ENCODE measurements at places on chromosomes 12 and 14. TPM values are rescaled to one million over a fixed set of nuclear protein-coding genes. Genes with fewer than 3 reads are reported as not detected.

CLEC4D gene
- not detected for total RNA-seq

KRT78 gene
- total RNA-seq, result not detected

TAS2R14 gene
- 7.2 TPM for total RNA-seq

IL23A gene
- total RNA-seq, result not detected

UNC119B gene
- total RNA-seq, result 24.5 TPM

SLC8A3 gene
- under 0.01 TPM for total RNA-seq

RERG gene
- total RNA-seq, result not detected

SLC38A6 gene
- 112 TPM for total RNA-seq

DNA sequence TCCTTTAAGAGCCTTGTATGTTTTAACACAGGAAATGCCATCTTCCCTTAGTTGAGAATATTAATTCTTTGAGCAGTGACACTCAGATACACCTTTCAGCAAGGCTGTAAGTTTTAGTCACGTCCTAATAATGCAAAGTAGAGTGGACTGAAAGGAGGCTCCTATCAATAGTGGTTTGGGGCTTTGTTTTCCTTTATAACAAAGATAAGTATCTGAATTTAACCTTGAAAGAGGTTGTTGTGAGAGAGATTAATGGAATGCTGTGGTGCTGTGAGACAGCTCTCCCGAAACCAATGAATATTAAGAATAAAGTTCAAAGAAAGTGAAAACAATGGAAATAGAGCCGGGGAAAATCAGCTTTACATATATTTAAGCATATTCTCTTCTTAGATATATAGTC is 259.6 kb downstream of the ERC1 start:
- no peak for DNase-seq

GRCh38 chr12:29589286-29589820 is 91.9 kb upstream of the OVCH1 start:
- no peak for DNase-seq

DNA sequence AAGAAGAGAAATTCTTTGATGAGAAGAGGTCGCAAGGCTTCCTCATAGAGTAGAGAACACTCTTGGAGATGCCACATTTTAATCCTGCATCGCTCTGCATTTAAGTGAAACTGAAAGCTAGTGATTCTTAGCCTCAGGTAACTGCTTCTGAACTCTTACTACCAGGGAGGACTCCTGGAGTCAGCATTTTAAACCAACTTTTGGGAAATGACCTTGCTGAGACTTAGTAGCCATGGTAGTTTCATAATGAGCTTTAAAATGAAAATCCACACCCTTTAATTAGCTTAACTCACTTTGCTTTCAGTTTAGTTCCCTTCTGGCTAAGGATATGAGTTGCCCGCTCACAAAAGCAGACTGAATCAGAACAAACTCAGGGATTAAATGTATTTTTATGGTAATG is 80.3 kb downstream of the SYNE2 start:
- no peak for DNase-seq

- peak; percentile 73 for DNase-seq
Observed at GRCh38 chr12:47303207-47303606, 223.4 kb upstream of the AMIGO2 start.

- DNase-seq, result peak; percentile 90
Observed at GRCh38 chr14:22386924-22387775, 201.9 kb downstream of the DAD1 start.

DNA sequence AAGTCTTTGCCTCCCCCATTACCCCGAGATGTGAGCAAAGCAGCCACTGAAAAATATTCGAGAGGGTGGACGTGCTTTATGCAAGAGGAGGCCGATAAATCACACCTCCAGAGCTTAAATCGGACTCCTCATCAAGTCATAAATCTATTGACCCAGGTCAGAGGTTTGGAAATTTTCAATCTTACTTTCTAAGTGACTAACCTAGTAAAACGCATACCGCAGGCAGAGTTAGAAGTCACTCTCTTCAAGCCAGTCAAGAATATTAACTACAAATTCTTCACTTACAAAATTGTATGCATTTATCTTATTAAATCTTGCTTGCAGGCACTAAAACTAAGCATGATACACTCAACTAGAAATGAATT is 34.9 kb downstream of the GPHB5 start:
- DNase-seq, result no peak

DNA sequence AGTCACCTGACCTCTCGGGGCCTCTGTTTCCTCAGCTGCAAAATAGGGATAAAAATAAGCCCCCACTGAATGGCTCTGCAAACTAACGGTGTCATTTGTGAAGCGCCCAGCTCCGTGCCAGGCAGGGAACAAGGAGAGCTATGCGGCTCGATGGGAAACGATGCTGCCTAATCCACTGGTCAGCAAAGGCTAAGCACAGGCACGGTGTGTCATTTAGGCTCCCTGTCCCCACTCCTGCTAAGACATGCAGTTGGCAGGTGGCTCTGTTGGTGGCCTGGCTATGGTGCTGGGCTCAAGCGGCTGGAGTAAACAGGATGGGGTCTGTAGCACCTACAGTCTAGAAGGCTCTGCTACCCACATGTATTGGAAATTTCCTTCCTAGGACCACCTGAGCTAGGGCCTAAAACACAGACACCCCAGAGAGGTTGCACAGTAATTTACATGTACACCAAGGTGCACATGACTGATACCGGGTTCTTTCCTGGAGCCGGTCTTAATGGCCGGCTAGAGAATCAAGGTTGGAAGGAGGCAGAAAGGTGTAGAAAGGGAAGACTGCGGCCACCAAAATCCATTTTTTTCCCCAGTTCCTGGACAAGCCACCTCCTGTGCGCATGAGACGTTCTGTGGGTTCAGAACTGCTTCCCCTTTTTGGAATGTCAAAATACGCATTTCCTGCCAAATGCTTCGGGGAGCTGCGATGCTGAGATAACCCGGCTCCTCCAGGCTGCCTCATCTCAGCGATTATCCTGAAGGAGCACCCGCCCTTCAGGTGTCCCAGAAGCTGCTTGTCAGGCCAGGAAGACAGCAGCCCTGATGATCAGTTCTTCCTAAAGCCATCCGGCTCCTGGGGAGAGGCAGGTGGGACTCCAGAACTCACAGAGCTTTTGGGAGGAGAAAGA is 1.0 kb downstream of the CACNA2D4 start:
- peak; percentile 49 for DNase-seq

DNA sequence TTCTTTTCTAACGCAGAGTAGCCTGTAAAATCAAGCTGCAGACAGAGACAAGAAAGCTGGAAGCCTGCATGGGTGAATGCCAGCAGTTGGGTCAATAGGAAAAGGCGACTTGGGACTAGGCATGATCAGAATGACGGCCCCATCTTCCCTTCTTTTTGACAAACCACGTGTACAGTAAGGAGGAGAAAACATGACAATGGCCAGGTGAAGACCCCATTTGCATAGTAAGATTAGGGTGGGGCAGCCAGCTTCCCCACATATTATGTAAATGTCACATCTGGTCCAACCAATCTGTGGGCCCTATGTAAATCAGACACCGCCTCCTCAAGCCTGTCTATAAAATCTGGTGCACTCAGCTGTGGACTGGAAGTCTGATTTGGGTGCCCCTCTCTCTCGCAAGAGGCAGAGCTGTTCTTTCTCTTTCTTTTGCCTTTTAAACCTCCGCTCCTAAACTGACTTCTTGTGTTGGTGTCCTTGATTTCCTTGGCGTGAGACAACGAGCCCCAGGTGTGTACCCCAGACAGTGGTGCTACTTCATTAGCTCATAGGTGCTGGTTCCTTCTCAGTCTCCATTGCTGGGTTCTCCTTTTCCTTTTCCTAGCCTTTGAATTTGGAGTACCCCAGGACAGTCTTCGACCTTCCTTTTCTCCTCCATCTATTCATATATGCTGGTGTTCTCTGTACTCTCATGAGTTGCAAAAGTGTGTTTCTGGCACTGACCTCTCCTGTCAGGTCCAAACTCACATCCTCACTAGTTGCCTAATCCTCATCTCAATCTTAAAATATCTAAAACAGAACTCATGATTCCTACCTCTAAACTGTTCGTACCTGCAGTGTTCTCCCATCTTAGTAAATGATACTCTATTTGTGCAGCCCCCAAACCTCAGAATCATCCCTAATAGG is 9.4 kb upstream of the DHRS7 start:
- peak; percentile 11 for DNase-seq

DNA sequence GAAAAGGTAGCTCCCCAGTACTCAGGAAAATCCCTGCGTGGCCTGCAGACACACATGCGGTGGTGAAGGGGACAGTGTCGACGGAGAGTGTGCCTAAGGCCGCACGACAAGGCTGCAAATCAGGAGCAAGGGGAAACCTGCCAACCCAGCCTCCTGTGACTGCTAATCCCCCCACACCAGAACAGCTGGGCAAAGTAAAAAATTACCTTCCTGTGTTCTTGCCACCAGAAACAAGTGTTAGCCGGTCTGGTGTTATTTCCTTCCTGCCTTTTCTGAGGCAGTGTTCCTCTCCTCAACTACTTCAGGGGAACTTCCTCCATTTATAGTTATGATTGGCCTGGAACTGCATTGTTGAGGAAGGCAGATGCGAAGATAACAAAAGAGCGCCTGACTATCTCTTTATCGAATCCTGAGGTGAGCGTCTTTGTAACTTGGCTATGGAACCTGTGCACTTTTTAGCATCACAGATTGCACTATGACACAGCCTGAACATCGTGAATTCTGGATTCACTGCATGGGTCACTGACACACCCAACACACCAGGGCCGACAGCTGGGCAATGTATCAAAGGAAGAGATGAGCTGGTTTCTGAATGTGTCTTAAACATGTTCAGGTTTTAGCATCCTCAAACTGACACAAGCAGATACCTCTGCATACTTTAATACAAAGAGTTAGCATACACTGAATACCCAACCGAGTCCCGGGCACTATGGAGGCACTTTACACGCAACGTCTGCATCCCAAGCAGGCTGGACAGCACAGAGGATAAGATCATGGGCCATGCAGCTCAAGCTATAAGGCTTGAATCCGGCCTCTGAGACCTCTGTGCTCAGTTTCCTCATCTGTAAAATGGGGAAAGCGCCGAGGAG is 28.9 kb downstream of the SLC15A4 start:
- DNase-seq, result no peak

GRCh38 chr14:43789458-43789857 is 717.6 kb downstream of the FSCB start:
- no peak for DNase-seq

DNA sequence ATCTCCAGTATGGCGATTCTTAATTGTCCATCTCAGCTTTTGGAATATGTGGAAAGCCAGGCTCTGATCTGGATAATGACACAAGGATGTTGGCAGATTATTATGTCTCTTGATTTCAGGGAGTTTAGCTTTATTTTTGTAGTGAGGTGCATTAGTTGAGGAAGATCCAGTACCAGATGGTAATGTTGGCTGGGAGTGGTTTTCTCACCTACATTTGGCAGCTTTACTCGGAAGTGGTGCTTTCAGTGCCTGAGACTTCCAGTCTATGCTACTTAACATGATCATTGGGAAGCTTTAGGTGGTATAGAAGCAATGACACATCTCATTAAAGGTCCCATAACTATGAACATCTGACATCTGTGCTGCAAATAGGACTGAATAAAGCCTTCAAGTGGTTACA is 7.5 kb downstream of the SLC15A5 start:
- DNase-seq, result no peak

- DNase-seq, result no peak
Observed at GRCh38 chr12:1053690-1054089, 62.7 kb downstream of the ERC1 start.

GRCh38 chr12:6058481-6059161 is 65.8 kb downstream of the VWF start:
- peak; percentile 53 for DNase-seq

DNA sequence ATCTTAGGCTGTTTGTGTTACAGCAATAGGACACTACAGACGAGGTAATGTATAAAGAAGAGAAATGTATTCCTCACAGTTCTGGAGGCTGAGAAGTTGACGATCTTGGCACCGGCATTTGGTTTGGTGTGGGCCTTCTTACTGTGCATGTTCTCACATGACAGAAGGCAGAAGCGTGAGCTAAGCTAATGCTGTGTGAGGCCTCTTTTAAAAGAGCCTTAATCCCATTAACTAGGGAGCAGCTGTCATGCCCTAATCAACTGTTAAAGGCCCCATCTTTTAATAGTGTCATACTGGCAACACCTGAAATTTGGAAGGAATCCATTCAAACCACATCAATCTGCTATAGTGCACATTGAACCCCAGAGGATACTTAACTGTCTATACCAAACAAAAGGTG is 992.9 kb downstream of the GALC start:
- no peak for DNase-seq

DNA sequence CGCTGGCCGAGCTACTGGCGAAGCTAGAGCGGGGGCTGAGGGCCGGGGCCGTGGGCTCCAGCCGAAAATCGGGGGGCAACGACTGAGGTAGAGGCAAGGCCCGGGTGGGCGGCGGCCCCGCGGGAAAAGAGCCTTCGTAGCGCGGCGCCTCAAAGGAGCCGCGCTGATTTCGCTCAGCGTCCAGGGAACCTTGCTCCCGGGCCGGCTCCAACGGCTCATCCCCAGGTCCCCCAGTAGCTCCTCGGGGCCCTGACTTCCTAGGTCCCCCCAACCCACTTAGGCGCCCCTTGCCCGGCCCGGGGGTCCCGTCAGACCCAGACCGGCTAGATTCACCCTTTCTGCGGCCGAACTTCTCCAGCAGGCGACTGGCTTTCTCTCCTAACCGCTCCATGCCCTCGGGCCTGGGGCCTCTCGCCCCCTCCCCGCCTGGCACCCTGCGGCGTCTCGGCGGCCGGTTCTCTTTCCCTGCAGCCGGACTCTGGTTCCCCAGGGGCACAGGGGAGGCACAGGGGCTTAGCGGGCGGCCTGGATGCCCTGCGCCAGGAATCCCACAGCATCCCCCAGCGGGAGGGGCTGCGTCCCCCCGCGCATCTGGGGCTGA is 375 bp downstream of the AJUBA start:
- DNase-seq, result peak; percentile 69

- no peak for DNase-seq
Observed at GRCh38 chr14:38254571-38255407, 1.1 kb downstream of the CLEC14A start.

- DNase-seq, result no peak
Observed at GRCh38 chr12:130132831-130133511, 29.3 kb upstream of the FZD10 start.

- DNase-seq, result no peak
Observed at GRCh38 chr12:15687583-15687982, 101.6 kb downstream of the EPS8 start.

DNA sequence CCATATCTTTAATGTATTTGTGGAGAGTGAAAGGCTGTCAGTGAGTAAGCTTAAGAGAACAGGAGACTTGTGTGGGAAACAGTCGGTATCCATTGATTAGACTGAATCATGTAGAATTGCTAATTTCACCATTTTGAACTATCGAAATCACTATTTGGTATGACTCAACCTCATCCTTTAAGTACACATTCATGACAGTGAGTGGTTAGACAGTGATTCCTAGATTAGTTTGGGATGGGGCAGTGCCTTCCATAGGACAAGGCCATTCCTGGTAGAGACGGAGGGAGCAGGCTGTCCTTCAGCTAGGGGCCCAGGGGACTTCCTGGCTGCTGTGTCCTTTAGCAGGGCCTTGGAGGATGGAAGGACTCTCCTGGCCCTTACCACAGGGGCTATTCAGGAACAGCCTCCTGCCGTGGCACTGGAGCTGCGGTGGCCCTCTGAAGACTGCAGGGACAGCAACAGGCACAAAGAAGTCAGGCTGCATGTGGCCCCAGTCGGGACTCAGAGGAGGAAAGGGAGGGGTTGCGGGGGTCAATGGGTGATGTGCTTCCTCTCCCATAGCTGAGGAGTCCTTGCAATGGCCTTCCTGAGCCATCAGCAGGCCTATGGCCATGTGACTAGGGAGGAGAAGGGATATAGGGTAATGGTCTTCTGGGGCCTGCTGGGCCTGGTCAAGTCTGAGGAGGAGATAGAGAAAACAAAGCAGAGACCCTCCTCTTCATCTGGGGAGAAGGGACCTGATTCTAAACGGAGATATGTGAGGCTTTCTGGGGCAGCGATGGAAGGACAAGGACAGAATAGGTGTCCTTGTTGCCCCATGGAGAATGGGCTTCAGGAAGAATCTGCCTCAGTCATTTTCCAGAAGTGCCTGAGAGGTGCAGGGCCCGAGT is 11.2 kb downstream of the SERPINA1 start:
- DNase-seq, result no peak
